ENCODE measurements at places on chromosomes 3 and 15. TPM values are rescaled to one million over a fixed set of nuclear protein-coding genes. Genes with fewer than 3 reads are reported as not detected.

- no peaks in the 10 kb centered on the region for H3K36me3 ChIP-seq
- no peaks in the 10 kb centered on the region for H3K4me1 ChIP-seq
- DNase-seq = no peak
- H3K27me3 ChIP-seq = peaks cover 12% of the 10 kb centered on the region
- no peak overlapping the region for H3K4me3 ChIP-seq
- H3K27ac ChIP-seq = no peak overlapping the region
Measured at GRCh38 chr3:115715241-115715745, 92.0 kb downstream of the GAP43 start.

- no peak overlapping the region for H3K27ac ChIP-seq
- H3K4me3 ChIP-seq = no peak overlapping the region
- no peaks in the 10 kb centered on the region for H3K27me3 ChIP-seq
- peaks cover 3% of the 10 kb centered on the region for H3K4me1 ChIP-seq
- DNase-seq = no peak
Measured at GRCh38 chr15:78768096-78768495, 43.2 kb downstream of the ADAMTS7 start.

DNA sequence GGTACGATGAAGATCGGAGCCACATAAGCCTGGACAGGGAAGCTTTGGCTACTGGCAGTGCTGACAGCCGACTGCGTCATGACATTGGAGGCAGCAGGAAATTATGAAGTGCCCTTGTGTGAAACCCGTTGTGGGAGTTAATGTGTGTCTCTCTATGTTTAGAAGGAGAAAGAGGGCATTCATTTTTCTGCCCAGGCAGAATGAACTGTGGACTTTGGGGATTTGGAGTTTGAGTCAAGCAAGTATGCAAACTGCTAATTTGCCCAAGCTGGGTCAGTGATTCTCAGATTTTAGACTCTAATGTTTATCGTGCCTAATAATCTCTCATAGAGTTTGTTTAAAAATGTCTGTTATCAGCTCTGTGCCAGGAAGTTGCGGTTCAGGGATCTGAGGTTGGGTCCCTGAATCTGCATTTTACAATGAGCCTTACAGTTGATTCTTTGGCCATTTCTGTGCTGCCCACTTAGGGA, 5.6 kb downstream of the CTXND1 start:
- peaks cover 5% of the 10 kb centered on the region for H3K4me1 ChIP-seq
- H3K27ac ChIP-seq = no peak overlapping the region
- no peak for DNase-seq
- no peak overlapping the region for H3K4me3 ChIP-seq
- H3K36me3 ChIP-seq = no peaks in the 10 kb centered on the region

DNA sequence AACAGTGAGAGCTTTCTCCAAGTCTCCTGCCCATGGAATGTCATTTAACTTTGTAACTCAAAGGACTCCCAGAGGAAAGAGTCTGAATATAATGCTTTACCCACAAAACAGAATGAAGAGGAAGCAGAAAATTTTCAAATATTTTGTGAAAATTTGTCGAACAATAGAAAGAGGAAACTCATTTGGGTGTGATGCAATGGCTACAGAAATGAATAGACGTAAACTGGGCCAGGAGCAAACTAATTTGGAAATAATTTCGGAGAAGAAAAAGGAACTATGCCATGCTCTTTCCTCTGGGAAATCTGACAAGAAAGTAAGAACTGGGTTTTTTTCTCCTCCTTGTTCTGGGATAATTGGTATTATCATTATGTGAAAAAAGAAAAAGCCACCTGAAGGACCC, 11.2 kb upstream of the SUMF1 start:
- H3K4me3 ChIP-seq = no peak overlapping the region
- no peaks in the 10 kb centered on the region for H3K36me3 ChIP-seq
- H3K4me1 ChIP-seq = peaks cover 10% of the 10 kb centered on the region

DNA sequence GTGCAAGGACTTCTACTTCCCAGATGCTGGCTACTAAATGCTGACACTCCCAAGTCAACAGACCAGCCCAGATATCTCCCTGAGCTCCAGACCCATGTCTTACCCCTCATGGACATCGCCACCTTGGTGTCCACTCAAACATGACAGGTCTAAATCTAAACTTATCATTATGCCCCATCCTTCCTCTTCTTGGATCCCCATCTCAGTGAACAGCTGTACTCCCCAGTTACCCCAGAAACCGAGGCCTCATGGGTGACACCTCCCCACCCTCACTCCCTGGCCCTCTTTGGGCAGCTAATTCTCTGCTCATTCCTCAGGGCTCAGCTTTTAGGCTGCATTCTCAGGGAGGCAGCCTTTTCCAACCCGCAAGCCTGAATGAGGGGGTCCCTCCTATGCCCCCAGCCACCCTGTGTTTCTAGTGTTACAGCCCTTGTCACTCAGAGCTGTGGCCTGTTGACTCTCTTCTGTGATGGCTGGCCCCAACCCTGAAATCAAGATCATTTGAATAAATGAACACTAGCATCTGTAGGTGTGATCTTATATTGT, 5.4 kb downstream of the EHD4 start:
- peaks cover 58% of the 10 kb centered on the region for H3K4me1 ChIP-seq
- no peaks in the 10 kb centered on the region for H3K27me3 ChIP-seq
- no peak overlapping the region for H3K27ac ChIP-seq
- no peak for DNase-seq
- H3K4me3 ChIP-seq = no peak overlapping the region

DNA sequence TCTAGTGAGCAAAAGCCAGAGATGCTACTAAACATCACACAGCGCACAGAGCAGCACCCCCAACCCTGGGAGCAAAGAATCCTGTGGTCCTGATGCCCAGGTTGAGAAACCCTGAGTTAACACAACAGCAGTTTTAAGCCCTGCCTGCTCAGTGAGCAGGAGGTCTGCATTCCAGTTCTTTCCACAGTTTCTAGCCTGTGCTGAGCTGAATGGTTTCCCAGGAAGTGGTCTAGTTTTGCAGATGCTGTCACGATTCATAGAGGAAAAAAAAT, 171.1 kb upstream of the PROK2 start:
- no peak for DNase-seq
- H3K36me3 ChIP-seq = no peaks in the 10 kb centered on the region
- H3K4me1 ChIP-seq = peaks cover 40% of the 10 kb centered on the region

- H3K4me3 ChIP-seq = no peak overlapping the region
- no peak overlapping the region for H3K27ac ChIP-seq
- H3K36me3 ChIP-seq = no peaks in the 10 kb centered on the region
- H3K4me1 ChIP-seq = peaks cover 15% of the 10 kb centered on the region
- H3K27me3 ChIP-seq = peaks cover 59% of the 10 kb centered on the region
Measured at GRCh38 chr15:60326343-60326742, 71.4 kb downstream of the ANXA2 start.

DNA sequence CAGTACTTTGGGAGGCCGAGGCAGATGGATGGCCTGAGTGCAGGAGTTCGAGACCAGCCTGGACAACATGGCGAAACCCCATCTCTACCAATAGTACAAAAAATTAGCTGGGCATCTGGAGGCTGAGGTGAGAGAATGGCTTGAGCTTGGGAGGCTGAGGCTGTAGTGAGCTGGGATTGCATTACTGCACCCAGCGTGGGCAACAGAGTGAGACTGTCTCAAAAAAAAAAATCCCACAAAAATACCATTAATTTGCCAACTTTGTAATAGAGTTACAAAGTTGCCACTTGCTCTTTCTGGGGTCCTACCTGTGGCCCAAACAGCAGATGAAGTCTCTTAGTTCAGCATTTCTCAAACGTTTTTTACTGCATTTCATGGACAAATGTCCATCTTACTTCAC, 6.0 kb upstream of the TFRC start:
- no peaks in the 10 kb centered on the region for H3K36me3 ChIP-seq
- peaks cover 2% of the 10 kb centered on the region for H3K27me3 ChIP-seq
- H3K4me1 ChIP-seq = peaks cover 8% of the 10 kb centered on the region
- no peak overlapping the region for H3K4me3 ChIP-seq
- no peak for DNase-seq

GRCh38 chr15:31977138-31977537, 53.2 kb upstream of the CHRNA7 start:
- no peak overlapping the region for H3K4me3 ChIP-seq
- H3K27ac ChIP-seq = no peak overlapping the region
- H3K36me3 ChIP-seq = no peaks in the 10 kb centered on the region
- peaks cover 7% of the 10 kb centered on the region for H3K27me3 ChIP-seq
- peaks cover 6% of the 10 kb centered on the region for H3K4me1 ChIP-seq

- H3K4me1 ChIP-seq = peaks cover 75% of the 10 kb centered on the region
- H3K4me3 ChIP-seq = no peak overlapping the region
- no peaks in the 10 kb centered on the region for H3K27me3 ChIP-seq
- DNase-seq = no peak
- H3K36me3 ChIP-seq = peaks cover 16% of the 10 kb centered on the region
- H3K27ac ChIP-seq = no peak overlapping the region
Measured at GRCh38 chr15:91867581-91868026, 14.1 kb downstream of the SLCO3A1 start.

GRCh38 chr3:102619361-102619760, 184.5 kb downstream of the ZPLD1 start:
- H3K27me3 ChIP-seq = no peaks in the 10 kb centered on the region
- H3K4me3 ChIP-seq = no peak overlapping the region
- H3K27ac ChIP-seq = no peak overlapping the region
- H3K4me1 ChIP-seq = no peaks in the 10 kb centered on the region
- no peaks in the 10 kb centered on the region for H3K36me3 ChIP-seq
- DNase-seq = no peak

- no peaks in the 10 kb centered on the region for H3K36me3 ChIP-seq
- H3K4me1 ChIP-seq = peaks cover 4% of the 10 kb centered on the region
- peaks cover 17% of the 10 kb centered on the region for H3K27me3 ChIP-seq
Measured at GRCh38 chr3:35635407-35635806, 3.9 kb upstream of the ARPP21 start.

DNA sequence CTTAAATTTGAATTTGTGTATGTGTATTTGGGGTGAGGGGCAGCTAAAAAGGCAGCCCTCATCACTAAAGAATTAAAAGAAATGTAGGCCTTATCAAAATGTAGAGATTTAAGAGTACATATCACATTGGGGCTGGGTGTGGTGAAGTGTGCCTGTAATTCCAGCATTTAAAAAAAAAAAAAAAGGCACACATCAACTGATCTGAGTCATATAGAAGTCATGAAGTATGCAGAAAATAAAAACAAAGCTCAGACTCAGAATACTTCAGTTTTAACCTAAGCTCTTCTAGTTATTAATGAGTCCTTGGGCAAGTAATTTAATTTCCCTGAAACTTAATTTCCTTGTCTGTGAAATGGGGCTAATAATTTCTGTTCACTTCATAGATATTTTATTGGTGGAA, 31.6 kb downstream of the SLC24A1 start:
- H3K4me3 ChIP-seq = no peak overlapping the region
- peaks cover 24% of the 10 kb centered on the region for H3K36me3 ChIP-seq
- DNase-seq = no peak
- H3K27ac ChIP-seq = no peak overlapping the region
- H3K4me1 ChIP-seq = peaks cover 15% of the 10 kb centered on the region
- no peaks in the 10 kb centered on the region for H3K27me3 ChIP-seq

The GALNT15 gene
- not detected for total RNA-seq

The GABRR3 gene
- not detected for total RNA-seq

The UCN2 gene
- not detected for total RNA-seq

The GPR27 gene
- total RNA-seq = 3.1 TPM
